ENCODE measurements at places on chromosomes 12 and 14.

DNA sequence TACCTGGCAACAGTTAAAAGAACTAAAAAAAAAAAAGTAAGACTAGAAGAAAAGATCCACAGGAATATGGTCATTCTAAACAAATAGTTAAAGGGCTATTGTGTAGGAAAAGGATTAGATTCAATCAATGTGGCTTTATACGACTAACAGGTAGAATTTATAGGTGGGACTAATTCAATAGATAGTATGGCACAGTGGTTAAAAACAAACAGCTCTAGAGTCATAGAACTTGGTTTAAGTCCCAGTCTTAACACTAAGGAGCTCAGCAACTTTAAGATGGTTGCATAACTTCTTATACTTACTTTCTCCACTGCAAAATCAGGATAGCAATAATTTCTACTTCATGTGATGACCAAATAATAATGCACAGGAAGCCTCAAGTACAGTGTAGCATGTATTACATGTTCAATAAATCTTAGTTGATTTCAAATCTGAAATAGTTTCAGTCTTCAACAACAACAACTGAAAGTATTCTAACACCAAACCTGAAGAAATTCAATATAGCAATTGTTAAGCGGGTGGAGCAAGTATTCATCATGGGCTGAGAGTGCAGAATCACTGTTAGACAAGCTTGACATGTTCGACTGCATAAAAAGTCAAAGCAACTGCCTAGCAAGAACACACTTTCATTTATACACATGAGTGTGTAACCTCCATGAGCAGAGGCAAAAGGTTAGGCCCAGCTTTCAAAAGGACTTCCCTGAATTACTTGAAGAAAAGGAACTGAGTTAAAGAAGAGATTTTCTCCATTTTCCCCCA, 50.4 kb downstream of the ITPR2 start:
- no peak for DNase-seq

- no peak for DNase-seq
Observed at GRCh38 chr14:94887591-94887990, 117.7 kb upstream of the GSC start.

- peak; percentile 80 for DNase-seq
Observed at GRCh38 chr12:50986966-50987737, 34.8 kb downstream of the HIGD1C start.

GRCh38 chr12:88544991-88545980, 35.0 kb downstream of the KITLG start:
- no peak for DNase-seq

DNA sequence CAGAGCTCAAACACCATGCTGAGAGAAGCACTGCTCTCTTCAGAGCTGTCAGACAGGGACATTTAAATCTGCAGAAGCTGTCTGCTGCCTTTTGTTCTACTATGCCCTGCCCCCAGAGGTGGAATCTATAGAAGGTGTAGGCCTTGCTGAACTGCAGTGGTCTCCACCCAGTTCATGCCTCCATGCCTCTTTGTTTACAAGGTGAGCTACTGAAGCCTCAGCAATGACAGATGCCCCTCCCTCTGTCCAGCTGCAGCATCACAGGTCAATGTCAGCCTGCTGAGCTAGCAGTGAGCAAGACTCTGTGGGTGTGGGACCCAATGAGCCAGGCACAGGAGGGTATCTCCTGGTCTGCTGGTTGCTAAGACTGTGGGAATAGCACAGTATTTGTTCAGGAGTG, 25.4 kb upstream of the CCDC198 start:
- no peak for DNase-seq

DNA sequence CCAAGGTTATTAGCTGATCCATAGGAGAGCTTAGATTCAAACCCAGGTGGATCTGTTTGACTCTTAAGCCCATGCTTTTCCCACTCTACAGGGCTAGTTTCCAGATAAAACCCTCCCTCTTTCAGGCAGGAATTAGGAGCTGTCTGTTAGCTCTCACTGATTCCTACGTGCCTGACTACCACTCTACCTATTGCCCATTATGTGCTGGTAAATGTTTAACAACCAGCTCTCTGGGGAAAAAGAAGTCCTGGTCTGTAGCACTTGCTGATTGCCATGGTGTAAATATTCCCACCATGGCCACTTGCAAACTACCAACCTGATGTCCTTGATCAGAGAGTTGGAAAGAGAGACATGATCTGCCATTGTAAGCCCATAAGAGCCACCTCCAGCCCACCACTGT, 65.5 kb upstream of the BDKRB2 start:
- DNase-seq, result no peak

DNA sequence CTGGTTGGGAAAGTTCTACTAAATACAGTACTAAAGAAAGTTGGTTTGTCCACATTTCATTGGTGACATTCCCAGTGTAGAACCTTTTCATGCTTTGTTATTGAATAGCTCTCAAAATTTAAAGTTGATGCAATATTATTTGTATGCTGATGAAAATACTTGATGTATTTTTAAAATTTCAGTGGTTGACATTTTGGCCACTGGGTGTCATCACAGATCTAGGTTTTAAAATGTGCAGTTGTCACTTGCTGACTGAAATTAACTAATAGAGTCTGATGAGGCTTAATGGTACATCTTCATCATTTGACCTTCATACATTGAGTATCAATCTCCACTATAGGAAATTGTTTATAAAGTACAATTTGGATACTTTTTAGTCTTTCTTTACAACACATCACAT, 37.1 kb downstream of the CMAS start:
- peak; percentile 71 for DNase-seq

- DNase-seq, result no peak
Observed at GRCh38 chr12:15494329-15495046, 172.2 kb downstream of the PTPRO start.

GRCh38 chr12:45336331-45336730, 120.4 kb downstream of the ANO6 start:
- peak; percentile 4 for DNase-seq

GRCh38 chr12:92955997-92956663, 27.0 kb upstream of the EEA1 start:
- no peak for DNase-seq

- no peak for DNase-seq
Observed at GRCh38 chr12:23585782-23586163, 363.7 kb downstream of the SOX5 start.

GRCh38 chr12:5456906-5457305, 25.0 kb downstream of the NTF3 start:
- DNase-seq, result peak; percentile 52

- DNase-seq, result peak; percentile 74
Observed at GRCh38 chr12:65449400-65449799, 170.9 kb downstream of the MSRB3 start.

DNA sequence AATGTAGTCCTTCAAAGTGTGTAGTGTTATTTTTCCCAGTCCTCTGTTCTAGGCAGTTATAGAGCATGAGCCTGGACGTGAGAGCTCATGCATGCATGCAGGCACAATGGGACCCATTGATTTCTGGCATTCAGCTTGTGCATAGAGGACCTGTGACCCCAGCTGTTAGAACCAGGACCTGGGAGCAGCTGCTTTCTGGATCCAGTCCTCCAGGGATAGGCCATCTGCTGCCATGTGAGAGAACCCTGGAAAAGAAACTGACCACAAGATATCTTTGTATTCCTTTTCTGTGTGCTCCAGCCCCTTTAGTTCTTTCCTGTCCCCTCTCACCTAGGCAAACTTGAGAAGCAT, 76.9 kb downstream of the SUSD6 start:
- no peak for DNase-seq

- peak; percentile 67 for DNase-seq
Observed at GRCh38 chr12:65902500-65902899, 78.2 kb downstream of the HMGA2 start.

GRCh38 chr14:22837750-22838538, 1.6 kb downstream of the MMP14 start:
- DNase-seq, result no peak

DNA sequence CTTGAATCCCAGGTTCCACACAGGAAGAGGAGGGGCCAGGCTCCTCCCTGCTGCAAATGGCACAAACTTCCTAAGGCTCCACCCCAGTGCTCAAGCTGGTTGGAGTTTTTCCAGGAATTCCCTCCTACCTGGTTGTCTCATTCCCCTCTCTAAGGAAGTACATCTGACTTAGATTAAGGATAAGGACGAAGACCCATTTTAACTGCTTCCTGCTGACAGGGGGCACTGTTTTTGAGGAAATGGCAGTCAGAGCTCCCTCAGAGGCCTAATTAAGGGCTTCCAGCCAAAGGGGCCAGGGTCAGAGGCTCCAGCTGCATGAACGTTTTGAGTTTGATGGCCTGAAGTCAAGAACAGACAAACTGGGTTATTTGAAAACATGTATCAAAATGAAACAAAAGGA, 1084.7 kb downstream of the SLC6A15 start:
- no peak for DNase-seq

GRCh38 chr12:108846290-108846701, 11.1 kb downstream of the SSH1 start:
- DNase-seq, result no peak

- DNase-seq, result no peak
Observed at GRCh38 chr12:82880442-82880901, 193.8 kb downstream of the TMTC2 start.

GRCh38 chr14:104510794-104511611, 68.6 kb upstream of the C14orf180 start:
- DNase-seq, result no peak

GRCh38 chr12:34397591-34398365, 375.5 kb downstream of the ALG10 start:
- DNase-seq, result no peak

- DNase-seq, result no peak
Observed at GRCh38 chr14:65964366-65964765, 521.8 kb upstream of the CCDC196 start.

GRCh38 chr12:53005215-53005985, 856 bp upstream of the EIF4B start:
- DNase-seq, result peak; percentile 7

- DNase-seq, result no peak
Observed at GRCh38 chr14:88576222-88576621, 13.4 kb downstream of the ZC3H14 start.
